ENCODE measurements at places on chromosomes 5 and 9. TPM values are rescaled to one million over a fixed set of nuclear protein-coding genes. Genes with fewer than 3 reads are reported as not detected.

Gene PDCD1LG2
- total RNA-seq = 0.47 TPM

Gene SV2C
- 0.67 TPM for total RNA-seq

Gene TNFSF15
- 0.13 TPM for total RNA-seq

Gene HMMR
- total RNA-seq = 0.16 TPM

Gene IL4
- total RNA-seq = not detected

Gene HTR1A
- not detected for total RNA-seq

Gene ADAMTS12
- 5.6 TPM for total RNA-seq

Gene FXN
- 5.1 TPM for total RNA-seq

Gene TRPM6
- 0.94 TPM for total RNA-seq

Gene RFK
- 19.0 TPM for total RNA-seq

Gene SPATA31A3
- not detected for total RNA-seq

DNA sequence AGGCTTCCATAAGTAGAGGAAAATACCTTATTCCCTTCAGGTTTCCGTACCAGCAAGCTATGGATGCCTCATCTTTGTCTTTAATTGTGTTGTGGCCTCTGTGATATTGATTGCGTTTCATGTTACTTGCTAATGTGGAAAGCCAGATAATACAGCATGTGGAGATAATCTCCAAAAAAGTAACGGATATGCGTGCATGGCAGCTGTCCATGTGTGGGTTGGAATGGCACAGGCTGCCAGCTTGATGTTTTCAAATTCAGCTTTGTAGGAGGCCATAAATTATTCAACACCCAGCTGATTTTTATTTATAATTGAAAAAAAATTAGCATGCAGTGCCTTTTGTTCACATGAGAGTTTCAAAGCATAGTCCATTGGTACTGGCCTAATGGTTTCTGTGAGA lies 144.9 kb downstream of the GIN1 start:
- no peak for ATAC-seq

GRCh38 chr5:407801-408268 lies 35.1 kb upstream of the EXOC3 start:
- ATAC-seq = no peak

DNA sequence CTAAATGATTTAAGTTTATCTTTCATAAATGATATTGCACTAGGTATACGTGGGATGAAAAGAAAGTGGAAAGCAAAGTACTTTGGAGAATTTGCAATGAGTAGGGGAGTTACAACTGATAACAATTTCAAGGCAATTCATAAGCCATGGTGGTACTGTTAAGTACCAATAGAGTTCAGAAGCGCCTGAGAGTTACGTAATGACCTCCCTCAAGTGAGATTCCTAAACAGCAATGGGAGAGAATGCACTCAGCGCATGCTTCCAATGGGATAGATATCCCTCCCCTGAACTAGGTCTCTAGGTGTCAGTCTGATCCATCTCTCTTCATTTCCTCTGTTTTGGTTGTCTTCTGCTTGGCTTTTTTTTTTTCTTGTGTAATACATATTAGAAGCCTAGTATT lies 249.3 kb downstream of the NNT start:
- ATAC-seq = no peak

DNA sequence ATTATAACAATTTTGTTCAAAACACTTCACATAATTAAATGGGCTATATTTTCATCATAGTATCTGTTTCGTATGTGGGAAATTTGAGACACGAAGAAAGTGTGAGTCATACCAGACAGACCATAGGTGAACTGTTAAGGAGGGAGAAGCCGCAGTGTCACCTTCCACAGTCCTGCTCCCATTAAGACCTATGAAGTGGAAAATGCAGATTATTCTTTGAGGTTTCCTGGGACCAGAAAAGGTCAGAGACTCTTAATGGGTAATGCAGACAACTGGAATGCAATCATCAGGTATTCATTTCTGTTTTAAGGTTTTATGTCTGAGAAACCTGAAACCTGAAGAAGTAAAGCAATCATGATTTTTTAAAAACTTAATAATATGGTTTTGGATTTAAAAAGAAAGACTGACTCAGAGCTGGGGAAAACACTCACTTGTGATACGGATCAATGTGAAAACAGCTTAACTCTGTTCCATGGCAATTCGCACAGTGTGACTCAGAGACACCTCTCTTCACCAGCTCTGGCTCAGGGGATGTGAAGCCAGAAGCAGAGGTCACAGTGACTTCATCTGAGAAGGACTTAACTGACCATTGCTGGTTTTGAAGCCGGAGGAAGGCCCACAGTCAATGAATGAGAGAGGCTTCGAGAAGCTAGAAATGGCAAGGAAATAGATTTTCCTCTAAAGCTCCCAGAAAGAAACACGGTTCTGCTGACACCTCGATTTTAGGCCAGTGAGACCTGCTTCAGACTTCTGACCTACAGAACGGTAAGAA lies 17.2 kb upstream of the GCNT1 start:
- ATAC-seq = no peak

DNA sequence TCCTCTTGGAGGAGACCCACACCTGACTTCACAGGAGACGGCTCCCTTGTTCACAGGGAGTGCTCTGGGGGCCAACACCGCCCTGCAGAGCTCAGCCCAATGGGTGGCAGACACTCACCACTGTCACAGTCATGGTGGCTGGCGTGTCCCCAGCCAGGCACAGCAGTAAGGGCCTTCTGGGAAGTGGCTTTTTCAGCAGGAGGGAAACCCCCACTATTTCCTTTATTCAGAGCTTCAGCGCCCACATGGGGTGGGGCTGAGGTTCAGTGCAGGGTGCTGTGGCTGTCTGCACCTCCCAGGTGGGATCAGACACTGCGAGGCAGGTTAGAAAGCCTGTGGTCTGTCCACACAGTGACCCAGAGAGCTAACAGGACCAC lies 3.6 kb upstream of the SNAPC4 start:
- no peak for ATAC-seq

- ATAC-seq = no peak
Observed at GRCh38 chr5:53373451-53374158, 106.8 kb upstream of the FST start.

- ATAC-seq = no peak
Observed at GRCh38 chr5:150122158-150122510, 33.5 kb downstream of the PDGFRB start.

- no peak for ATAC-seq
Observed at GRCh38 chr5:74468421-74468820, 172.1 kb downstream of the ENC1 start.

- ATAC-seq = no peak
Observed at GRCh38 chr9:131233995-131234394, 42.3 kb downstream of the FAM78A start.

GRCh38 chr9:94699715-94700373 lies 26.7 kb upstream of the AOPEP start:
- no peak for ATAC-seq

DNA sequence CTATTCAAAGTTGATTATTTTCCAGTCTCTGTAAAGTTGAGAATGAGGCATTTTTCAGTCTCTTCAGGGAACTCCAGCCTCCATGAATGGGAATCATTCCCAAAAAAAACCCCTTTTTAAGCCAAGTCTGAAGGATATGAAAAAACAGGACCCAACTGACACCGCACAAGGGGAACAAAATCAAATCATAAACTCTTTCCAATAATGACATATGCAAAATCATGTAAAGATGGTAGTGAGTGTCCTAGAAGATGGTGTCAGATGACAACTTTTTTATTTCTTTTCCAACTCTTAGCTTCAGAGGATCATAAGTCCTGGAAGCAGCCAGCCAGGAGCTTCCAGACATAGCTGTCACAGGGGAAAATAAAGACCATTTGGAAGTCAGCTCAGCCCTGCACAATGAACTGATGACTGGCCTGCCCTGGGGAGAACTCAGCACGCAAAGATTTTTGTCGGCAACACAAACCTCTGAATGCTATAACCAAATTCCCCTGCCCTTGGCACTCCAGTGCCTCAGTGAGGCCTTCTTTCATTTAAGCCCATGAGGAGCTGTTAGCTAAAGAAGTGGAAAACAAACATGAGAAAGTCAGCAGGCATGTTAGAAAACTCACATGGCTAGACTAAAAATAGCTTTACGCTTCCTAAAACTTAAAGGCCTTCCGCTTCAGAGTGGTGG lies 85.4 kb downstream of the SLC1A3 start:
- no peak for ATAC-seq

DNA sequence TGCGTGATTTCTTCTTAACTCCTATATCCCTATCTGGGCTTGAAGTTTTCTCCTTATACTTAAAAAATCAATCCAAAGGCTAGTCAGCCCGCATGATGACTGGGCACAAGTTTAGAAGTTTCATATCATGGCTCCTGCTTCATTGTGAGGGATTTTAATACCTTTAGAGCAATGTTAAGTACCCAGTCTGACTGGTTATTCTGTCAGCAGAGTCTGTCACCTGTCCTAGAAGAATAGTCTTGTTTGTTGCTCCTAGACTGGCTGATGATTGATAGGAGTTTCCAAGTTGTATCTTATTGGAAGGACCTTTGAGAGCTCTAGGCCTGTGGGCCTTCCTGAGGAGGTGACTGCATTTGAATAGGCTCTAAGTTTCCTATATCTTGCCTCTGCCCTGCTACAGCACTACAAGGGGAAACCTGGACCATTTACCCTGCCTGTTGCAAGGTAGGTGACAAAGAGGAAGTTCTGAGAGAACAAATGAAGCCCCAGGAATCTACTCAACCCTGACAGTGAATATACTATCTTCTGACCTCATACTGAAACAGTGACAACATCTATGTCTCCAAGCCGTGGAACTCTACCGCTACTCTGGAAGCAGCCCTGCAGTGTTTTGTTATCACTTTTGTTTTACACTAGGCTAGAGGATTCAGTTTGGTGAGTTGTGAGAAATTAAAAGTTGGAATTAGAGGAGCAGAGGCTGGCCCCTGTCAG lies 66.5 kb downstream of the F2RL2 start:
- no peak for ATAC-seq

DNA sequence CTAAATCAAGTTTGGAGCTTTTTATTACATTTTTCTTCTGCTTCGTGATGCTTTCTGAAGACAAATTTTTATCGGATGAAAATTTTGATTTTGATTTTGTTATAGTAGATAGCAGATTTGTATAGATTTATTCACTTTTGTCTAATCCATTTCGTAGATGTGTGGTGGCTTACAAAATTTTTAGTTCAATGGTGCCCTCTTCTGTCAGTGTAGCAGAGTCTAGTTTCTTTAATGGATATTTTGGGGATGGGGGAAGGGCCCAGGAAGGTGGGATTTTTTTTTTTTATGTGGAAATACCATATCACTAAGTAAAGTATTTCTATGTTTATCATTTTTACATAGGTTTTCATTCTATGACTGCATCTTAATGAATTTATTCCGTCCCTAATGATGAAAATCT lies 259.9 kb upstream of the TARS1 start:
- ATAC-seq = no peak

GRCh38 chr5:109170629-109171350 lies 239.0 kb downstream of the PJA2 start:
- ATAC-seq = no peak

Measured in gastroesophageal sphincter (tissue), 4 donors.